NCI-H1417 treated with DMSO at 0.1 percent for 48 hours (cell line): ENCODE measurements at places on chromosomes 2 and 18.

DNA sequence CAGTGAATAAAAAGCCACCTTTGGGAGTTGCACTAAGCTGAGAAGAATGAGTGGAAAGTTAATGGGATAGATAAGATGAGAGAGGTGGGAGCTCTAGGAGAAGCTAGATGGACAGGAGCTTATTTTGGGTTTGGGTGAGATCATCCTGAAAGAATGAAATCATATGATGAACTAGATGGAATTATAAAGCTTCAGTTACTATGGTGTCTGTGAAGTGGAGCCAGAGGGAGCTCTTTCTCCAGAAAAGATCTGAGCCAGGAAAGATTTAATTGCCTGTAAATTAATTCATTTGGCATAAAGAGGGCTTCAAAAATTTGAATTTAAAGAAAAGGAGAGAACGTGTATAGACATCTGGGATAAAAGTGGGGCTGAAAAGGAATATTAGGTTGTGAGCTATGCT, 10.3 kb downstream of the DNAH6 start:
- DNase-seq, result no peak

DNA sequence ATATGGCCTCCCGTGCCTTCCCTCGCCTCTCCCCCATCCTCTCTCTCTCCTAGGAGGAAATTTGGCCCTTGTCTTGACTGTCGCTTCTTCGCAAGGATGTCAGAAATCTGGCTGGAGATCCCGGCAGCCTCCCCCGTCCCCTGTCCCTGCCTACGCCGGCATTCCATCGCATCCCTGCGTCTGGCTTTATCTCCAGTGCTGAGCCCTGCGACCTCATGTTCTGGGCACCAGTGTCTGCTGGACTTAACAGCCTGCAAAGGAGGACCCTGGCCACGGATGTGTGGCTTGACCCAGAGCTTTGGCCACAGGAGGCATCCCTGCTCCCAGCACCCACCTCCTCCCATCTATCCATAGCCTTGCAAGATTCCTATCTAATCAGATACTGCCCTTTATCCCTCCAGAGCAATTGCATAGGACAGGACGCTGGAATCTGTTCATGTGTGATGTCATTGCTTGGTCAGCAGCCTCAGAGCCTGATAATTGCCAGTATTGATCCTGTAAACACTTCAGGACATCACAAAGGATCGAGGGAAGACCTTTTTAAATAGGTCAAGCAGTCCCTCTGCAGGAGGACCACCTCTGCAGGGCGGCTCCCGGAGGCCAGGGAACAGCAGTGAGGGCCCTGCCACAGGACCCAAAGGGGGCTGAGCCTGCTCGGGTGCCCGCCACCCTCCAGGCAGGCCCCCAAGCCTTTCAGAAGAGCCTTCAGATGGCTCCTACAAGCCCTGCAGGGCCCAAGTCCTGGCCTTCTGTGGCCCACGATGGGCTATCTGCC, 168.2 kb downstream of the TWIST2 start:
- DNase-seq, result no peak

DNA sequence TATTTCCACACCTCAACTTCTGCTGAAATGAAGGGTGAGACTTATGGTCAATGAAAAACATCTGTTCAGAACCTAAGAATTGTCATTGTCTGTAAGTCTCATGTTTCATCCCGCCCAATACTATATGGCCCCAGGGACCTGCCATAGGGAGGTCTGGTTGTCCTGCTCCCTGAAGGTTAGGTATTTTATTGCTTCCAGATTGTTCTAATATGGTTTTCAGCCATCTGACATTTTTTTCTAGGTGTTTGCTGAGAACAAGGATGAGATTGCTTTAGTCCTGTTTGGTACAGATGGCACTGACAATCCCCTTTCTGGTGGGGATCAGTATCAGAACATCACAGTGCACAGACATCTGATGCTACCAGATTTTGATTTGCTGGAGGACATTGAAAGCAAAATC, 7.3 kb downstream of the XRCC5 start:
- no peak for DNase-seq

DNA sequence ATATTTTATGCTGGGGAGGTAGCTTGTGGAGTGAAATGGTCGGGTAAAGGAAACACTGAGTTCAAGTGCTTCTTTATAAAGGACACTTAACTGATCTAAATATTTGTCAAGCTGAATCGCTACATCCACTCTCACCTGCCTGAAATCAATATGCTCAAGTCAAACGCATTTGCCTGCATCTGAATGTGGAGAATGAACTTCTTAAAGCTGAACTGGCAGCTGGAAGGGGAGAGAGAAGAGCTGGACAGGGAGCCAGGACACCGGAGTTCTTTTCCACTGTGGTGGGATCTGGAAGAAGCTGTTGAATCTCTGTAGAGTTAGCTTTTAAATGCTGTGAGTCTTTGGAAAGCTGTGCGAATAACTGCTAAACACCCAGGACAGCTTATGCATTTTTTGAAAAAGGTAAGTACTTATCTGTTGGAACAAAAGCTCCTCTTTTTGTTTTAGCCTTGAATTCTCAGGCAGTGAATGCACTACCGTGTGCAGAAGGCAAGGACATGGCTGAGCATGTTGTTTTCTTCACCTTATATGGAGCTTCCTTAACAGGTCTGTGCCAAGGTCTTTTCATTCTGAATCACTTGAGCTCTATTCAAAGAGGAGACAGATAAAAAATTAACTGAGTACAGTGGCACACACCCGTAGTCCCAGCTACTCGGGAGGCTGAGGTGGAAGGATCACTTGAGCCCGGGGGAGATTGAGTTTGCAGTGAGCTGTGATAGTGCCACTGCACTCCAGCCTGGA, 74.2 kb upstream of the KLF7 start:
- no peak for DNase-seq

DNA sequence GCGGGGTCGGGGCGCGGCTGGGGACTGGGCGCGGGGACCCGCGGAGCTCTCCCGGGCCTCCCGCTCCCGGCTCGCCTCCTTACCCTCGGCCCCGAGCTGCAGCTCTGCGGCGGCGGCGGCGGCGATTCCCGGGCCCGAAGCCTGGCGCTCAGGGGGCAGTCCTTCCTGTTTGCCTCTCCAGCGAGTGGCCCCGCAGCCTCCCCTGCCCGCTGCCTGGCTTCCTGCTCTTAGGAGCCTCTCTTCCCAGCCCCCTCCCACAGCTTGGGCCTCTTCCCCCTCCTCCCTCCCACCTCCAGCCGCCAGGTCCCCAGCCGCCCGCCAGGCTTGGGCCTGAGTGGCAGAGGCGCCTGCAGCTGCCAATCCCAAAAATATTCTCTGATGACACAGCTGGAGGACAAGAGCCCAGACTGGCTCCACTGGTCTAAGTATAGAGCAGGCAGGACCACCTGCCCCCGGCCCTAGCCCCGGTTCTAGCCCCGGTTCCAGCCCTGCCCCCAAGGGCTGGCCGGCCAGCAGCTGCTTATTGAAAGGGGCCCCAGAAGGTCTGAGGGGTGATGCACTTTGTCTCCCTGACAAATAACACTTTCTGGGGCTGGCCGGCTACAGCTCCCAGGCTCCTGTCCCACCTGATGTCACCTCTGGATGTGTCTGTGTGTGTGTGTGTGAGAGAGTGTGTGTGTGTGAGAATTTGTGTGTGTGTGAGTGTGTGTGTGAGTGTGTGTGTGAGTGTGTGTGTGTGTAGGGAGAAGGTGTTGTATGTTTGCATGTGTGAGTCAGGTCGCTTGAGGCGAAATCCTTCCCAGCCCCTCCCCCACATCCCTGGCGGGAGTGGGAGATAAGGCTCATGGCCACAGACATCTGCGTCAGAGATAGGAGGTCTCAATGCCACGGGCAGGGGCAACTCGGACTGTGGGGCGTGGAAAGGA, at the start of gene OBSL1:
Gene OBSL1 (minus strand): TSS at position 229 of the 926 bp plus-strand sequence. CDS start 307 bp downstream, outside the sequence.
- DNase-seq, result peak; percentile 9

DNA sequence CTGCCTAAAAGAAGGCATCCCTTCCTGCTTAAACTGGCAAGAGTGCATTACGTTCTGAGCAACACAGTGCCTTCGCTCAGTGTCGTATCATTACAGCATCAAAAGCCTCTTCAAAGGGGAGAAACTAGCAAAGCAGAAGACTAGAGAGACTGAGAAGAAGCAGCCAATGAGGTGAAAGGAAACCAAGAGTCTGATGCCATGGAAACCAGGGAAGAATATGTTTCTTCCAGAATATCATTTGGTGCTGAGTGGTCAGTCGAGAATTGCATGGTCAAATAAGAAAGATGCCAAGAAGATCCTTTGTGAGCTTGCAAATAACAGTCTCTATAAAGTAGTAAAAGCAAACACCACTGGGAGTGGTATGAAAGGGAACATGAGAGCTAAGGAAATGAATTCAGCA, 312.1 kb upstream of the CHST9 start:
- DNase-seq, result no peak

GRCh38 chr2:196335221-196335634, 163.8 kb upstream of the STK17B start:
- no peak for DNase-seq

- no peak for DNase-seq
Measured at GRCh38 chr18:24763765-24764513, 303.5 kb downstream of the HRH4 start.

DNA sequence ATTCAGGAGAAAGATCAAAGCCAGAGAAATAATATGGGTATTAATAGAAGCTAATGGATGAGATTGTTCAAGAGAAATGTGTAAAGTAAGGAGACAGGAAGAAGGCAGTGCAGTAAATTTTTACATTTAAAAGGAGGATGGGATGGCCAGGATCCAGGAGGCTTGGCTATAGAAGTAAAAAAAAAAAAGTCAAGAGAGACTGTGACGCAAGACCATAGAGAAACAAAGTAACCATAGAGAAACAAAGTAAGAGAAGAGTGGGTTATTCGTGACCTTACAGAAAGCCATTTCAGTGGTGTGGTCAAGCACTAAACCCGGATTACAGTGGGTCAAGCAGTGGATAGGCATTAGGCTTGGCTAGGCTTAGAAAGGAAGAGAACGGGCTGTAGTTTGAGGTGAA, 10.5 kb upstream of the FAM171B start:
- DNase-seq, result no peak

DNA sequence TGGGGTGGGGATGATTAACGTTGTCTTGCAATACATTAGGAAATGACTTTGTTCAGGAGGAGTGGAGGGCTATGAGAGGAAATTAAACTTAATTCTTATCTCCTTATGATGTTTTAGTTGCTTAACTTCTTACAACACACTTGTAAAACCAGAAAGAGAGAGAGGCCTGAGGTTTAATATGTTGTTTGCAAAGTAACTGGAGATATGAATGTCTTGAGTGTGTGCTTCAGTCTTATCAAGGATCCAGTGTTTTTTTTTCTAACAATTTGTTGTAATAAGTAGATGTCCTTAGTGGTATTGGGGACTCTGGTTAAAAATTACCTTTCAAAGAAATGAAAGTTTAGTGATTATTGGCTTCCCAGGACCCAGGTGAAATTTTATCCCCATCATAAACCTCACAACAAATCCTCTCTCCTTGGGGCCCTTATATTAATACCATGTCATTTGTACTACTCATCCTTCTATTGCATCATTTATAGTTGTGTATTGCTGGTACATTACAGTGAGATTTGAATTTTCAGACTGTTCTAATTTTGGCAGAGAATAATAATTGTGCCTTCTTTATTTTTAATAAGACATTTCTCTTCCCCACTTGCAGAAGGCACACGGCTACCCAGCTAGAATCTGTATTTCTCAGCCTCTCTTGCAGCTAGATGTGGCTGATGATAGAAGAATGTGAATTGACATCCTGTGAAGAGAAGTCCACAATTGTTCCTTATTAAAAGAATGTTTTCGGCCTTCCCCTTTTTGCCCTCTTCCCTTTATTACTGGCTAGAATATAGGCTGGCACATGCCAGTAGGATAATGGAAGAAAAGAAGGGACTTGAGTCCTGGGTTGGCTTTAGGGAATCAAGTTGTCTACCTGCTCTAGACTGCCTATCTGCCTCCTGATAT, 91.9 kb upstream of the CXCR4 start:
- no peak for DNase-seq

- DNase-seq, result no peak
Measured at GRCh38 chr2:118223992-118224894, 136.0 kb downstream of the INSIG2 start.

GRCh38 chr18:52277785-52278184, 62.2 kb upstream of the DCC start:
- no peak for DNase-seq

DNA sequence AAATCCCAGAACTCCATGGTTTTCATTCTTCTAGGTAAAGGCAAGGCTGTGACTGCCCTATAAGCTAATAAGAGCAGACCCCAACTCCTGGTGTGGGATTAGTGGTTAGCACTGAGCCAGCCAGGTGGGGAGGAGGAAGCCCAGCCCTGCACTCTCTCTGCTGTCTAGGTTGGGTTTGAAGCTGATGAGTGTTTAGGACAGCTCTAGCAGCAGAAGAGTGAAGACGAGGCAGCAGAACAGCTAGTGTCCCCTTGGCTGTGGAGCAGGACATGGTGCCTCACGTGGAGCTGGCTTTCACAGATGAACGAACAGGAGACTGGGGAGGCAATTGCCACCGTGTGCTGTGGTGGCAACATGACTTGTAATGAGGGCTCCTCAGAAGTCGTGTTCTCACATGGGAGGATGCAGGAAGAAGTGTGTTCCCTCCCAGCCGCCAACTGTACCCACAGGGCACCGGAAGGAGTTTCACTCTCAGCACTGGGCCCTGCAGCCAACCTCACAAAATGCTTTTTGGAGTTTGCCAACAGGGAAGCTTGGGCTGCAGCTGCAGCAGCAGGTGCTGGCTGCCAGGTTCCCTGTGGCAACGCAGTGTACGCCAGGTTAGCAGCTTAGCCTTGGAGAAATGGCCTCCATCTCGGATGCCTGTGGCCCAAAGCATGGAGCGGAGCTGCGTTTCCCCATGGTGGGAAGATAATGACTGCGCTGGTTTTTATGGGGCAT, 328.2 kb downstream of the SETBP1 start:
- no peak for DNase-seq

GRCh38 chr2:73176881-73177644, 25.3 kb upstream of the NOTO start:
- peak; percentile 68 for DNase-seq

DNA sequence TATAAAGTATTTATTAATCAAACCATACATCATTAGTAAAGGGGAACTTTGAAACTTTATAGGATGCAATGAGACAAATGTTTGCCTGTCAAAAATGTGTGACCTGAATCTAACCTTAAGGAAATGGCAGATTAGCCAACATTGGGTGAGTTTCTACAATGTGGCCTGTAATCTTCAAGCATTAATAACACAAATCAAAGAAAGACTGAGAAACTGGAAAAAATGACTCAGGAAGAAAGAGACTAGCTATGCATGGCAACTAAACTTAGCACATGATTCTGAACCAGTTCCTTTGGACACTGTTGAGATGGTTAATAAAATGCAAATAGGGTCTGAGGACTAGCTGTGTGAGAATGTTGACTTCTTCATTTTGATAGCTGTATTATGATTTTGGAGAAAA, 628.6 kb upstream of the ID2 start:
- no peak for DNase-seq

DNA sequence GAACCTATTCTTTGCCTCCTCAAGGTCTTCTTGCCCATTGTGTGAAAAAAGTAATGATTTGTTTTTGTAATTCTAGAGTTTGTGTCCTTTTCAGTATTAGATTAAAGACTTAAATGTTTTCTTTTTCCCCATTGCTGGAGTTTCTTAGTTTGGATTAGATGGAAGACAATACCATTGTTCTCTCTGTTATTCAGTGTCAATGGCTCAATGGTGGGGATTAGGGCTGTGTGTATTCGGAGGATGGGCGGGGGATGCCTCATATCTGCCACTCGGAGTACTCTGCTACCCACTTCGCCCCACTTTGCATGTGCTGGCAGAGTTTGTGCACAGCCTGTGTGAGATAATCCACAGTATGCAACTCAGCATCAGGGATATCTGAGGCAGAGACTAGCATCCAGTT, 90.1 kb downstream of the KLHL29 start:
- DNase-seq, result no peak
